ENCODE measurements at places on chromosomes 6 and 20.

DNA sequence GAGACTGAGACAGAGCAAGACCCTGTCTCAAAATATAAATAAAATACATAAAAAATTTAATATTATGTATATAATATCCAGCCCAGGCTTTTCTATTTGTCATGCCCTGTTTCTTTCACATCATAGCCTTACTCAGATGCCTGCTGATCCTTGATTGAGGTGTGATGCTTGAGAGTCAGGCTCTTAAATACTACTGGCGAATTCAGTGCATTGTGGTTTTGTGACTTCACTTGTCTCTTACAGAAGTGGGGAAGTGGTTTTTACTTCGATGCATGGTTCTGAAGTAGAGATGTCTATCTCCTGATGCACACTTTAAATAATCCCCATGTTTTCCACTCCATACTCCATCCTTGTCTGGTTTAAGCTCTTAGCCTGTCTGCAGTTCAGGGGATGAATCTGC lies 29.1 kb downstream of the ASXL1 start:
- no peak for DNase-seq

DNA sequence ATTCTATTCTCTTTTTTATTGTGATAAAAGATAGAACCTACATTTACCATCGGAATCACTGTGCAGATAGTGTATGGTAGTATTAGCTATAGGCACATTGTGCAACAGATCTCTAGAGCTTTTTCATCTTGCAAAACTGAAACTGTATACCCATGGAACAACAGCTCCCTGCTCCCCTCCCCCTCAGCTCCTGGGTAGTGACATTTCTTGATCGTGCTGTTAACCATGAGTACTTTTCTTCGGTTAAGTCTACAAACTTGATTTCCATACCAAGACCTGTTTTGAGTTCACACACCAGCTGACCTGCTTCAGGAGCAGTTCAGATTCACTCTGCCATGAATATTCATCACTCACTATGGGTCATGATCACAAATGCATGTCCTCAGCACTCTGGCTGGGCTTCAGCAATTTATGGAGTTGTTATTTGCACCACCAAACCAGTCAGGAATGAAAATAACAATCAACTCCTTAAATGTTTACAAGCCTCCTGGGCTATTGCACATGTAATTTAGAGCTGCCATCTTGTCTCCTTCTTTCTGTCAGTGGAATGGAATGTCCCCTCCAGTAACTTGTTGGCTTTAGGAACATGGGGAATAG lies 32.8 kb downstream of the PRDM1 start:
- no peak for DNase-seq

DNA sequence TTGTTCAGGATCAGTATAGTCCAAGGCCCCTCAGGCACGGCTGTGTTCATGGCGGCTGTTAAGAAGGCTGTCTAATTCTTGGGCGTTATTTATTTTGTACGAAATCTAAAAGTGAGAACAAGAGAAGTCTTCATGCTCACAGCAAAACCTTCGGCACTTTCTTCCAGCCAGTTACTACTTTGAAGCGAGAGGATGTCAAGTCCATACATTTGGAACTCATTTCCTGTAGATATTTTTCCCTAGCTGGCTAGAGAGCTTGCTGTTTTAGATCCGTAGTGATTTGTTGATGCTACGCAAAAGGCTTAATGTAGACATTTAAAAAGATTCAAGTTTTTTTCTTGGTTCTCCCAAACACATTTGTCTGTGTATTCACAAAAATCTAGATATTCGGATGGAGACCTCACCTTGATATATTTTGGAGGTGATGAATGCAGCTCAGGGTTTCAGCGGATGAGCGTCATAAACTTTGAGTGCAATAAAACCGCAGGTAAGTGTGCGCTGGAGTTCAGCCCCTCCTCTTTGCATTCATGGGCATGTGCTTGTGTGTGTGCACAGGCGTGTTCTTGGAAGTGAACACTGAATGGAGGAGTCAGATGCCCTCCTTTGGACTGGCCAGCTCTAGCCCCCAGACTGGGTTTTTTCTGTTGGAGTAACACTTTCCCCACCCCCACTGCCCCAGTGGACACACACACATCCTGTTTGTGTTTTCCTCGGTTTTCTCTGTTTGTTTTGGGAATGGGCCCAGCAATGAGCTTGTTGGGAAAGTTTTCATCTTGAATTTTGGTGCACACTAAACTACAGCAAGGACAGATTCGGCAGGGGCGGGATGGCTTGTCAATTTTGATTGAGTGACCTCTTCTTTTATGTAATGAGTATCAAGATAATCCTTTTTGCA lies 65.4 kb downstream of the IGF2R start:
- DNase-seq = no peak

GRCh38 chr6:90537723-90538258 lies 49.1 kb downstream of the MAP3K7 start:
- no peak for DNase-seq

- DNase-seq = no peak
These were observed 396.5 kb downstream of the SMOC2 start for GRCh38 chr6:168837254-168838036.

- DNase-seq = no peak
These were observed 668.9 kb upstream of the CITED2 start for GRCh38 chr6:140043357-140043756.

- no peak for DNase-seq
These were observed 318.8 kb downstream of the BCKDHB start for GRCh38 chr6:80425089-80425823.

Data from GM19239 (cell line).